ENCODE measurements at places on chromosomes 1 and 21.

- DNase-seq = no peak
These were observed 48.6 kb upstream of the EPS15 start for GRCh38 chr1:51567653-51568052.

- DNase-seq = no peak
These were observed 1.5 kb downstream of the CEPT1 start for GRCh38 chr1:111141245-111142220.

GRCh38 chr1:100300691-100301090 lies 34.7 kb downstream of the RTCA start:
- DNase-seq = no peak

GRCh38 chr1:151867765-151868411 lies 14.4 kb upstream of the THEM5 start:
- DNase-seq = no peak

DNA sequence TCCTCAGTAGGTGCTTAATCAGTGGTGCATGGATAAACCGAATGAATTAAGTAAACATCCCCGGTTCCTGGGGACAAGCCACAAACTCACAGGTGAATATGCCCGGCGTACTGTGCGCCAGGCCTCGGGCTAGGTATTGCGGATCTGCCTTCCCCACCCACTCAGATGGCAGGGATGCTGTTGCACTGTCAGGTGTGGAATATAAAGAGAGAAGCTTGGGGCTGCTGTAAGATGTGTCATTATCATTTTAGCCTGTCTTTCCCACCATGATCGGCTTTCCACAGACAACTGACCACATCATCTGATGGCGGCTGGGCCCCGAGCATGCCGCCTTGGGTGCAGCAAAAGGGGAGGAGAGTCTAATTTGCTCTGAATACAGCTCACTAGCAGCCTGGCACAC lies 45.4 kb upstream of the LRP8 start:
- no peak for DNase-seq

- no peak for DNase-seq
These were observed 1.8 kb upstream of the DMBX1 start for GRCh38 chr1:46487818-46488218.

DNA sequence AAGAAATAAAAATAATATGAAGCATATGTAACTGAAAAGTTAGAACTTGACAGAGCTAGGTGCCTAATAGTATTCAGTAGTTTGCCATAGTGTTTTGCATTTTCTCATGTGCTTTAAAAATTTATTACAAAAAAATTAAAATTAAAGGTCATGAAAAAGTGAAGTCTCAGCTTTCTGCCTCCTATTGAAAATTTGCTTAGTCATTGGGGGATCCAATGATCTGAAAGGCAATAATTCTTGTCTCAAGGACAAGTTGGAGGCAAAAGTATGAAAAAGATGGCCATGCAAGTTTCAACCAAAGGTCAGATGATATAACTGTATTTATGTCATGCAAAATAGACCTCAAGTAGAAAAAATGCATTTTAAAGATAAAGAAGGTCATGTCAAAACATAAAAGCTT lies 140.7 kb downstream of the DUSP10 start:
- no peak for DNase-seq

DNA sequence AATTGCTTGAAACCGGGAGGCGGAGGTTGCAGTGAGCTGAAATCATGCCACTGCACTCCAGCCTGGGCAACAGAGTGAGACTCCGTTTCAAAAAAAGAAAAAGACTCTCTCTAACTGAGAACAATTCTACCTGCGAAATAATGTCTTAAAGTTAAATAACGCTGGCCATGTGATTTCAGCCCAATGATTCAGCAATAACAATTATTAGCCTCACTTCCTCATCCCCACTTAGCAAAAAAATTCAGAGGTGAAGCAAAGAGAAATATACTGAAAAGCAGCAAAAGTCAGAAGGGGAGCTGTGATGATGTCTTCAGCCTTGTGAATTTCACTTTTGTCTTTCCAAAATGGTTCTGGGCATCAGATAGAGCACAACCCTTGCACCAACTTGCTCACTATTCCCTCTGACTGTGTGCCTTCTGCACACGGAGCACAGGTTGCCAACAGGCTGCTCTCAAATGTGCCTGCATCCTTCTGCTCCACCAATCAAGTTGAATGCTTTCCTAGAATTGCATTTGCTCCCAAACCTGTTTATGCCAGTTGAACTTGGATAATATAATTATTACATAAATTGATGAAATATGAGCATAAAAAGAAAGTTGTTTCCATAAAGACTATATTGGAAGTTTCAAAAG lies 79.8 kb upstream of the IPO9 start:
- DNase-seq = no peak

GRCh38 chr1:105137543-105138457 lies 1388.1 kb downstream of the AMY1C start:
- DNase-seq = no peak

GRCh38 chr1:18504609-18505008 lies 23.9 kb downstream of the KLHDC7A start:
- DNase-seq = no peak

- DNase-seq = no peak
These were observed 1.4 kb upstream of the MAD2L2 start for GRCh38 chr1:11682287-11682771.

DNA sequence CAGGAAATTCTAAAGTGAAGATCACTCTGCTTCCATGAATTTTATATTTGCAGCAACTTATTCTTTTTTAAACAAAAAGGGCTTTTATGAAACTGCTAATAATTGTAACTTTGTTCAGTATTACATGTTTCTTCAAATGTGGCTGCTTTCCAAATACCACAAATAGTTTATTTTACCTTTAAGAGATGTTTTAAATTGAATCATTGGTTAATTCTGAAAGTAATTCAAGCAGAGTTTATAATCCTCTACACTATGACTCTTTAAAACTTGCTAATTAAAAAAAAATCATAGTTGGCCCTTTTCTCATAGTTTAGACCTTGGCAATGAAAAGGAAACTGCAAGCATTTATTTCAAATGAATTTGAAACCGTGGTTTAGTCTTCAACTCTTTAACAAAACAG lies 59.6 kb downstream of the SDCCAG8 start:
- DNase-seq = no peak

Measured in stimulated activated CD8-positive, alpha-beta memory T cell treated with anti-CD3 and anti-CD28 coated beads, Interleukin-7, amount 100 ng/mL, for 1 hour (primary cell).